NCI-H446 (cell line): ENCODE measurements at places on chromosomes 11 and 22.

DNA sequence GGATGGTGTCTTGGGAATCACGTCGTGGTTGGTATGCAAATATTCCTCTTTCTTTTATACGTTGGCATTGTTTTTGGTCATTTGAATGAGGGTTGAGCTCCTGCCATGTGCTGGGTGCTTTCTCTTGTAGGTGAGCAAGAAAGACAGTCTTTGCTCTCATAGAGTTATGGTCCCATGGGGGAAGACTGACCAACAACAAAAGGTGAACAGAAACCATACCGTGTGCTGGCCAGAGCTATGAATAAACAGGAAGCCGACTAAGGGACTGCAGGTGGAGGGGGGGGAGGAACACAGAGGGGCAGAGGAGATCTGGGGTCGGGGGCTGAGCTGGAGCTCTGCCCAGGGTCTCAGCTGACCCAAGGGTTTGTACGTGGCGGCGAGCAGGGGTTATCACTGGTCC lies 245.3 kb downstream of the CTTN start:
- no peak for DNase-seq

GRCh38 chr22:36816636-36817524 lies at the start of gene PVALB:
Gene PVALB (minus strand): TSS chr22:36817035. CDS start chr22:36817005, 30 bp downstream.
- DNase-seq = no peak

DNA sequence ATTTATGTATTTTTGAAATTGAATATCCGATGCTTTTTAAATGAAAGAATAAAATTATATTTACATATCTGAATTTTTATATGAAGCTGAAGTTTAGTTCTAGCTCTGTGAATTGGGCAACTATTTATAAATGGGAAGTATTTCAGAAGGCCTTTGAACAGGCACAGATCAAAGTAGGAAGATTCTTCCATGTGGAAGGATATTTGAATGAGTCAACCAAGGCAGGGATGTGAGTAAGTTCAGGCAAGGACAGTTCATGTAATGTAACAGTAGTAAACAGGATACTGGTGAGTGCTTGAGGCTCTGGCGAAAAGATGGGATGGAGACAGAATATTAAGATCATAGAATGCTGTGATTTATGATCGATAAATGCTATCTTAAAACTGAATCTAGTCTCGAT lies 417.8 kb upstream of the CCDC179 start:
- DNase-seq = no peak

- peak; percentile 85 for DNase-seq
Measured at GRCh38 chr11:65386307-65387140, at the start of gene FRMD8. Gene FRMD8 (plus strand): TSS chr11:65386637. CDS start chr11:65387037, 400 bp downstream.

- DNase-seq = no peak
Measured at GRCh38 chr11:11668274-11668673, 46.5 kb upstream of the GALNT18 start.
